ENCODE measurements at places on chromosomes 2 and 18.

- no peak for DNase-seq
These were observed 118.6 kb downstream of the PTGR3 start for GRCh38 chr18:75090336-75090735.

- DNase-seq, result no peak
These were observed 19.8 kb downstream of the RPRD1A start for GRCh38 chr18:36047521-36047920.

GRCh38 chr18:3584897-3585460 lies 135.0 kb downstream of the TGIF1 start:
- DNase-seq, result no peak

DNA sequence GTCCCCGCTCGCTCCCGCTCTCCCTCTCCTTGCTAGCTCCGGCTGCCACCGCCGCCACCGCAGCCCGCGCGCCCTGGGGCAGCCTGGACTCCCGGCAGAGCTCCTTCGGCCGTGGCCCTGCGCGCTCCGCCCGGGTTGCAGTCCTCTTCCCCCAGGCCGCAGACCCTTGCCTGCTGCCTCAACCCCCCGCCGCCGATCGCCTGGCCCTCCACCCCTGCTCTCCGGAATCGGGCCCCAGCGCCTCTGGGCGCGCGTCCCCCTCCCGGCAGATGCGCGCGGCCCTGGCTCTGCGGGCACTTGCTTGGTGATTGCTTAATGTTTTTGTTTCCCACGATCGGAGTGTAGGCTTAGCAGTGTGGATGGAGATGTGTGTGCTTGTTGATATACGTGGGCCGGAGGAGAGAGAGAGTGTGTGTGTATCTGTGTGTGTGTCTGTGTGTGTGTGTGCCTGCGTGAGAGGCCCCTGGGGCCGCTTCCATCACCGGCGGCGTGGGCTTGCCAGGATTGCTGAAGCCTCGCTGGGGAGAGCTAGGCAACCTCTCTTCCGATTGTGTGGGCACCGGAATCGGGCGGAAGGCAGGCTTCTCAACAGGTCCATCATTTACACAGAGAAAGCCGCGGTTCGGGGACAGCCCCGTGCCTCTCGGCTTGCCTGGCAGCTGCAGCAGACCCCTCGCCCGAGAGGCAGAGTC lies 877 bp downstream of the INHBB start:
- no peak for DNase-seq

DNA sequence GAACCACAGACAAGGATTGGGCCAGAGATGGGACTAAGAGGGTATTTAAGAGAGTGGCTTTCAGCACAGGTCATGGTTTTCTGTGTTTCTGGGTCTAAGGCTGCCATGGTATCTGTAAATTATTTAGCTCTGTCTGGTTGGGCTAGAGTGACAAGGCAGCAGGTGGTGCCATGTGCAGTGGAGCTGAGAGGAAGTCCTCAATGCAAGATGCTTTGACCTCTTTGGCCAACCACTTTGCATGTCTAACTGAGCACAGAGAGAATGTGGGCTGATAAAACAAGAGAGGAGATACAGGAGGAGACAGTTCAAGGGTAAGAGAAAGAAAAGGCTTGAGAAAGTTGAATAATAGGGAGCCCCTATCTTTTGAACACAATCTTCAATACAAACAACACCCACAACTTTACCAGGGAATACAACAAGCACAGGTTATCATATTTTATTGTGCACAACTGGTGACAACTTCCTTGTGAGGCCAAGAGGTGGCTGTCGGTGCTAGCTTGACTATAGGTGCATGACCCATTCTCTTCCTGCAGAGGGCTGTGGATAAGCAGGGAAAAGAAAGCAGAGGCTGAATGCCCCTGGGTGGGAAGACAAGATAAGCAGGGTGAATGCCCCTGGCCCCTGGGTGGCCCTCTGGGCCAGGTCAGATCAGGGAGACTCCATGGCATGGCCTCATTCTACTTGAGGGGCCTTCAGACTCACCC lies 12.3 kb downstream of the FLACC1 start:
- no peak for DNase-seq

- DNase-seq, result no peak
These were observed 24.9 kb downstream of the COPS9 start for GRCh38 chr2:240111253-240111652.

DNA sequence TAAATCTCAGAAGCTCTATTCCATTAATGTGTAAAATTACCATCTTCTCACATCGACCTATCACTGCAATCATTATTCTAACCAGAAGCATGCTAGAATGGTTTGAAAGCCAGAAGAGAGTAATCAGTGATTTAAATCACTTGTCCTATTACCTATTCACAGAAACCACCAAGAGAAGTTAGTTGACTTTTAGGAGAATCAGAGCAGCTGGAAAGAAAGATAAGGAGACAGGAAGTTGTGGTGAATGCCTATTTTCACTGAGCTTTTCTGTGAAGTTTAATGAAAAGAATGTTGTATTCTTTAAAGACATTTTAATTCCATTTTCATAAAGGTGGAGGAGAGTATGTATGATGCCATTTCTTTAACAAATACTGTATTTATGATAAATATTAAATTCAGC lies 352.6 kb upstream of the CRIM1 start:
- no peak for DNase-seq

GRCh38 chr2:226578879-226579278 lies 220.7 kb downstream of the IRS1 start:
- DNase-seq, result no peak

DNA sequence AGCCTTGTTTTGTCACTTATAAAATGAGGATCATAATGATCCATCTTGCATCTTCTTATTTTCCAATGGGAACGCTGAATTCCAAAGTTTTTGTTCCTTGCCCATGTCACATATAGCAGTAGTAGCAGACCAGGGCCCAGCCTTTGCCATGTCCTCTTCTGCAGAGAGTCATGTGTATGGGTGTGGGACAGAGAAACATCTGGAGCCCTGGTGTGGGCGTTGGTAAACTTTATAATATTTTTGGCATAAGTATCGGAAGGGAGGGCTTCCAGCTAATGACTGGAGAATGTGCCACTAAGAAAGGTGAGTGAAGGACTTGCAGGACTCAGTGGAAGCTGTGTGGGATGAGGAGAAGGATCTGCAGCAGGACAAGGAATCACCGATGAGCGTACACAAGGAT lies 157.2 kb downstream of the NCKAP5 start:
- DNase-seq, result no peak

- no peak for DNase-seq
These were observed 280.2 kb upstream of the SOX11 start for GRCh38 chr2:5412001-5412400.

DNA sequence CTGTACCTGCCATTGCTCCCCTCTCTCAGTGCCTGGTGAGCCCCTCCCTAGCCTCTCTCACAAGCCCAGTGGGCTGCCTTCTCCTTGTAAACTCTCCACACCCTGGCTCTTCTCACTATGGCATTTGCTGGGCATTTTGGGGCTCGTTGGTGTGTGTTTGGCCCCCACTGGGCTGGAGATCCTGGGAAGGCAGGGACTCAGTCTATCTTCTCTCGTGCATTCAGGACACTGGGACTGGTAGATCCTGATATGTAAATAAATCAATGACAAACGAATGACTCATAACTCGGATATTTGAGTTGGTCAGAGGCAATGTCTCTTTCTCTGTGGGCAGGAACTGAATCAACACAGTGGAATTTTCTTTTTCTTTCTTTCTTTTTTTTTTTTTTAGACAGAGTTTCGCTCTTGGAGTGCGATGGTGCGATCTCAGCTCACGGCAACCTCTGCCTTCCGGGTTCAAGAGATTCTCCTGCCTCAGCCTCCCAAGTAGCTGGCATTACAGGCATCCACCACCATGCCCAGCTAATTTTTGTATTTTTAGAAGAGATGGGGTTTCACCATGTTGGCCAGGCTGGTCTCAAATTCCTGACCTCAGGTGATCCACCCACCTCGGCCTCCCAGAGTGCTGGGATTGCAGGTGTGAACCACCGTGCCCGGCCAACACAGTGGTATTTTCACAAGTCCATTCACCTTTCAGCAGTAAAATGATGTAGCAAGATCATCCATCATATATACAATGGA lies 144.6 kb upstream of the SPRED2 start:
- no peak for DNase-seq

GRCh38 chr2:40138314-40138713 lies 313.6 kb downstream of the SLC8A1 start:
- DNase-seq, result no peak

DNA sequence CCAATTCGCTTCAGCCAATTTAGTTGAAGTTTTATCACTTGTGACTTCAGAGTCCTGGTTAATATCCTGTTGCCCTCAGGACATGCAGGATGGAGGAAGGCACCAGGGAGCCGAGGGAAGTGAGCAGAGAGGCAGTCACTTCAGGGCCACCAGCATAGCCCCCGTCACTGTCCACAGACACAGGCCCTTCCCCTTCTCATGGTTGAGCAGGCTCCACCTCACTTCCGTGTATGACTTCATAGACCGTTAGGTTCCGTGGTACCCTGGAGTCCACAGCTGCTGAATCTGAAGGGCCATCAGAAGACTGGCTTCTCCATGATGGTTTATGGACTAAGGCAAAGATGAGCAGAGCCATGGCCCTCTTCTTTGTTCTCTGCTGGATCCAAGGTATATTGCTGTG lies at the start of gene C2orf92:
C2orf92 (plus strand) TSS at position 266 of the 400 bp plus-strand sequence; CDS start at position 342, 76 bp downstream.
- DNase-seq, result no peak

- no peak for DNase-seq
These were observed 58.1 kb downstream of the HEATR5B start for GRCh38 chr2:37026050-37026449.

DNA sequence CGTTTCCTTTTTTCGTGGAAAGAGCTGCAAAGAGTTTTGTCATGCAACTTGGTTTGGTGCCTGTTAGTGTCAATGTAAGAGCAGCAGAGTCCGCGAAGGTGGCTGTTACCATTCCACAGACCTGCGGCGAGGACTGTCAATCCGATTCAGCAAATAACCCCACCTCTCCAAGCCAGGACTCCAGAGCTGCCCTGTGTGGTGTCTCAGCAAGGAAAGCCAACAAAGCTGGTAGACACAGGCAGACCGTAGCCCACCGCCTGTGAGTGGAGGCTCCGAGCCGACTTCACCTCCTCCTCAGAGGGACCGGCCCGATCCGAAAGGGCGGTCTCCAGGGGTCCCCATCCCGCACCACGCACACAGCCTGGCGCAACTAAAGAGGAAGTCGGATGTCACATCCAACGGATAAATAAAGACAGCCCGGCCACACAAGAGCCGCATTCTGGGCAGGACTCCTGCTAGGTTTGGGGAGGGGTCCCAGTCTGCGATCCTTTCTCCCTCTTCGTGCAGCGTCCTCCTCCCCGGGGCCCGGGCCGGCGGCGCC lies 819 bp downstream of the ANKRD44 start:
- DNase-seq, result no peak

DNA sequence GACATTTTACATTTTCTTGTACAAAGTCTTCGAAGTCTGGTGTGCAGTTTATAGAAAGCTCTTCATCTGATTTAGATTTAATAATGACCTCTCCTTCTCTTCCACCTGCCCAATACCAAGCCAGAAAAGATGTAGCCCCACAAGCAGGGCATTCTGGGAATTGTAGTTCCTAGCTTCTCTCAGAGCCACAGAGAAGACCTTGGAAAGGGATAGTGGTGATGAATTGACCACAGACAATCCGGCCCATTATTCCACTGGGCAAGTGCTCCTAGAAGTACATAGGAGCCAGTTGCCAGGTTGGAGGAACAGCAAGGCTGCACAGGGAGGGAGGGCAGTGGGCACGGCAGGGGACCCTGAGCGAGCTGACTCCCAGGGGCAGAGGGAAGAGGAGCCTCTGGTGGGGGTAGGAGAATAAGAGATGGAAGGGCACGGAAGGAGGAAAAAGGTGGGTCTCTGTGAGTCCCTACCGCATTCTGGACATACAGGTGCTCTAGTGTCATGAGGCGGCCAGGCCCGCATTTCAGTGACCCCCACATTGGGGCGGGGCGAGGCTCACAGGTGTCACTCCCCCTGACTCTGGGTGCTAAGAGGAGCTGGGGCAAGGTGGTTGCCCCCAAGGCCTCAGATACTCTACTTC lies 152.5 kb upstream of the HAAO start:
- DNase-seq, result no peak

DNA sequence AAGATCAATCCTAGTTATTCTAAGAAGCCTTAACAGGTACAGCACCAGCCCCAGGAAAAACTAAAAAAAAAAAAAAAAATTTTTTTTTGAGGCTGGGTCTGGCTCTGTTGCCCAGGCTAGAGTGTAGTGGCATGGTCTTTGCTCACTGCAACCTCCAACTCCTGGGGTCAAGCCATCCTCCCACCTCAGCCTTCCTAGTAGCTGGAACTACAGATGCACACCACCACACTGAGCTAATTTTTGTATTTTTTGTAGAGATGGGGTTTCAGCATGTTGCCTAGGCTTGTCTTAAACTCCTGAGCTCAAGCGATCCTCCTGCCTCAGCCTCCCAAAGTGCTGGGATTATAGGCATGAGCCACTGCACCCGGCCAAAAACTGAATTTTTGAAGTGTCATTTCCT lies 10.3 kb upstream of the ALPK2 start:
- DNase-seq, result no peak

- no peak for DNase-seq
These were observed 51.2 kb downstream of the MGAT5 start for GRCh38 chr2:134305109-134305491.

DNA sequence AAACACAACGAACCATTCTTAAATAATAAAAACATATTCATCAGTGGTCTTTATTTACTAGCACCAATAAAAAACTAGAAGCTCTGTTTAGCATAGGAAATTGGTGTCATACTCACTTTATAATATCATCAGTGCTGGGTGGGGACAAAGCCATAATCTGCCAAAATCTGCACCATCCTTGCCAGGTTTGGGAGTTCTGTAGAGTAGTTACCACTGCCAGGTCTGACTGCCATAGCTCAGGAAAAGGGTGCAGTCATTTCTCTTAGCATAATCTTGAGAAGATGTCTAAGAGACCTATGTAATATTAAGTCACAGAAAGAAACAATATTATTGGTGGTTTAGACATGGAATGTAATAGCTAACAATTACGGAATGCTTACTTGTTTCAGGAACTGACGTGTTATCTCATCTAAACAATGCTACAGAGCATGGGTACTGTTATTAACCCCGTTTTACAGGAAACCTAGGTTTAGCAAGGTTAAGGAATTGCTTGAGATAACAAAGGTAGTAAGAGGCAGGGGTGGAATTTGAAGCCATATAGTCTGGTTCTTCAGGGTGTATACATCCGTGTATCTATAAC lies 1.6 kb upstream of the MARCHF7 start:
- DNase-seq, result no peak

- no peak for DNase-seq
These were observed 33.2 kb upstream of the NAB1 start for GRCh38 chr2:190615555-190616200.
